Prostate gland (tissue), 2 donors: ENCODE measurements at places on chromosomes 16 and 17.

- DNase-seq: no peak
- no peak overlapping the region for H3K4me3 ChIP-seq
- no peaks in the 10 kb centered on the region for H3K27me3 ChIP-seq
- no peaks in the 10 kb centered on the region for H3K4me1 ChIP-seq
- H3K36me3 ChIP-seq: no peaks in the 10 kb centered on the region
Measured at GRCh38 chr16:11662582-11662981, 5.7 kb upstream of the SNN start.

GRCh38 chr16:22813223-22813947, 577 bp upstream of the HS3ST2 start:
- H3K4me1 ChIP-seq: peaks cover 7% of the 10 kb centered on the region
- no peaks in the 10 kb centered on the region for H3K36me3 ChIP-seq
- no peaks in the 10 kb centered on the region for H3K27me3 ChIP-seq
- DNase-seq: peak; percentile 29

DNA sequence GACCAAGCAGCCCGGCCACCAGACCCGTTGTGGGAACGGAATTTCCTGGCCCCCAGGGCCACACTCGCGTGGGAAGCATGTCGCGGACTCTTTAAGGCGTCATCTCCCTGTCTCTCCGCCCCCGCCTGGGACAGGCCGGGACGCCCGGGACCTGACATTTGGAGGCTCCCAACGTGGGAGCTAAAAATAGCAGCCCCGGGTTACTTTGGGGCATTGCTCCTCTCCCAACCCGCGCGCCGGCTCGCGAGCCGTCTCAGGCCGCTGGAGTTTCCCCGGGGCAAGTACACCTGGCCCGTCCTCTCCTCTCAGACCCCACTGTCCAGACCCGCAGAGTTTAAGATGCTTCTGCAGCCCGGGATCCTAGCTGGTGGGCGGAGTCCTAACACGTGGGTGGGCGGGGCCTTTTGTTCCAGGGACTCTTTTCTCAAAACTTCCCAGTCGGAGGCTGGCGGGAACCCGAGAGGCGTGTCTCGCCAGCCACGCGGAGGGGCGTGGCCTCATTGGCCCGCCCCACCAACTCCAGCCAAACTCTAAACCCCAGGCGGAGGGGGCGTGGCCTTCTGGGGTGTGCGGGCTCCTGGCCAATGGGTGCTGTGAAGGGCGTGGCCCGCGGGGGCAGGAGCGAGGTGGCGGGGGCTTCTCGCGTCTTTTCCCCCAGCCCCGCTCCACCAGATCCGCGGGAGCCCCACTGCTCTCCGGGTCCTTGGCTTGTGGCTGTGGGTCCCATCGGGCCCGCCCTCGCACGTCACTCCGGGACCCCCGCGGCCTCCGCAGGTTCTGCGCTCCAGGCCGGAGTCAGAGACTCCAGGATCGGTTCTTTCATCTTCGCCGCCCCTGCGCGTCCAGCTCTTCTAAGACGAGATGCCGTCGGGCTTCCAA, at the start of gene SLC2A4:
SLC2A4 (plus strand) TSS at position 645 of the 879 bp plus-strand sequence; CDS start at position 862, 217 bp downstream.
- peak; percentile 96 for DNase-seq
- no peaks in the 10 kb centered on the region for H3K36me3 ChIP-seq
- peak within 1 kb of the TSS; percentile 34 for H3K4me3 ChIP-seq
- peaks cover 9% of the 10 kb centered on the region for H3K4me1 ChIP-seq
- no peaks in the 10 kb centered on the region for H3K27me3 ChIP-seq
- H3K27ac ChIP-seq: peak within 1 kb of the TSS; percentile 77

GRCh38 chr16:89410794-89411309, 79.5 kb downstream of the ANKRD11 start:
- peak; percentile 91 for DNase-seq
- no peaks in the 10 kb centered on the region for H3K36me3 ChIP-seq
- H3K4me1 ChIP-seq: peaks cover 30% of the 10 kb centered on the region
- H3K4me3 ChIP-seq: no peak overlapping the region

DNA sequence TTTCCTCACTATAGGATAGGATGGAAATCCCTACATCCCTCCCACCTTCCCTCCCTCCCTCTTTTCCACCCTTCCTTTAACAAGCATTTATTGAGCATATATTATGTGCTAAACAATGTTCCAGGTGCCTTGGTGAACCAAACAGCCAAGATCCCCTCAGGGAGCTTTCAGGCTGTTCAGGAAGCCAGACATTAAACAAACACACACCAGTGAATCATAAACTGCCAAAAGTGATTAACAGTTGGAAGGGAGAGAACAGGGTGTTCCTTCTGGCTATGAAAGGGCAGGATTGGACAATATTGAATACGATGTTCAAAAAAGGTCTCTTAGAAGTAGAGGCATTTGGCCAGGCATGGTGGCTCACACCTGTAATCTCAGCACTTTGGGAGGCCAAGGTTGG, 22.8 kb upstream of the CNEP1R1 start:
- no peaks in the 10 kb centered on the region for H3K4me1 ChIP-seq
- no peak overlapping the region for H3K27ac ChIP-seq
- H3K4me3 ChIP-seq: no peak overlapping the region

DNA sequence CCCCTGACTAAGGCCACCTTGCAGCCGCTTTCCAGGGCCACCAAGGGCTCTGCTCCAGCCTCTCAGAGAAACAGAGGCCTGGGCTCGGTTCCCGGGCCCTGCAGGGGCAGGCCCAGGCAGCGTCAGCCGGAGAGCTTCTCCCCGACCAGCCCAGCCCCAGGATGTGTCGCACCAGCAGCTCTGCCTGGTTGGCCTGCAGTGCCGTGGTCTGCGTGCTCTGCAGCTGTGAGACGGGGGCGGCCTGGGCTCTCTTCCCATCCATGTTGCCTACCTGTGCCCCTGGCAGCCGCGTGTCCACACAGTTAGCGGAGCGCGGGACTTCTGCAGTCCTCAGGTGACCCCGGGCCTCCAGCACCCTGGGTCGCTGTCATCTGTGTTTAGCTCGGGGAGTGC, 4.8 kb downstream of the IGFALS start:
- no peak overlapping the region for H3K27ac ChIP-seq
- DNase-seq: peak; percentile 22
- no peak overlapping the region for H3K4me3 ChIP-seq
- peaks cover 6% of the 10 kb centered on the region for H3K4me1 ChIP-seq
- no peaks in the 10 kb centered on the region for H3K36me3 ChIP-seq

GRCh38 chr17:73489333-73489732, 154.9 kb downstream of the SDK2 start:
- no peaks in the 10 kb centered on the region for H3K36me3 ChIP-seq
- H3K27me3 ChIP-seq: no peaks in the 10 kb centered on the region
- H3K27ac ChIP-seq: no peak overlapping the region
- no peak for DNase-seq
- no peaks in the 10 kb centered on the region for H3K4me1 ChIP-seq

DNA sequence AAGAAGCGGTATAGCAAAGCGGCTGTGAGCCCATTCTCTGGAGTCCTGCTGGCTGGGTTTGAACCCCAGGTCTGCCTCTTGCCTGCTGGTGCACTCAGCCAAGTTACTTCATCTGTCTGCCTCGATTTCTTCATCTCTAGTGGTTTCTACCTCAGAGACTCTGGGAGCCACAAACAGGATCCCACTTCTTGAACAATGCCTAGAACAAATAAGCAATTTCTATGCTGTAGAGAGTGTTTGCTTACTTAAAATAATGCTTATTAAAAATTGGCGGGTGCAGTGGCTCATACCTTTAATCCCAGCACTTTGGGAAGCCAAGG, 75.5 kb downstream of the CMIP start:
- H3K27me3 ChIP-seq: no peaks in the 10 kb centered on the region
- DNase-seq: no peak
- no peaks in the 10 kb centered on the region for H3K36me3 ChIP-seq

DNA sequence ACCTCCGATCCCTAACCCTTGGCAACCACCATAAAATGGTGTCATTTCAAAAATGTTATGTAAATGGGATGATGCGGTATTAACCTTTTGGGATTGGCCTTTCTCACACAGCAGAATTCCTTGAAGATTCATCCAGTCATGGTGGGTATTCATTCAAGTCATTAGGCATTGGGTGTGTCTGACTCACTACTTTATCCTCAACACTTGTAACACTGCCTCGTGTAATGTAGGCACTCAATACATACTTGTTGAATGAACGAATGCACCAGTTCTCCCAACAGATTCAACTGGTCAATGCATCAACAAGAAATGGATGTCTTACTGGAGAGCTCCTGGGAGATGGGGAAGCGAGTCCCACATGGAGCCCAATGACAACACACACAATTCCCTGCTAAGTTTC, 21.8 kb upstream of the GAN start:
- H3K4me3 ChIP-seq: no peak overlapping the region
- H3K27ac ChIP-seq: no peak overlapping the region
- H3K36me3 ChIP-seq: no peaks in the 10 kb centered on the region
- H3K27me3 ChIP-seq: no peaks in the 10 kb centered on the region
- H3K4me1 ChIP-seq: no peaks in the 10 kb centered on the region

- no peaks in the 10 kb centered on the region for H3K4me1 ChIP-seq
- H3K36me3 ChIP-seq: no peaks in the 10 kb centered on the region
- no peak overlapping the region for H3K27ac ChIP-seq
- DNase-seq: no peak
Measured at GRCh38 chr16:66598111-66598510, 6.4 kb upstream of the CMTM3 start.

- no peak overlapping the region for H3K4me3 ChIP-seq
- H3K4me1 ChIP-seq: no peaks in the 10 kb centered on the region
- H3K27ac ChIP-seq: no peak overlapping the region
- no peaks in the 10 kb centered on the region for H3K27me3 ChIP-seq
- no peak for DNase-seq
Measured at GRCh38 chr16:72500545-72500944, 328.6 kb upstream of the PMFBP1 start.

- no peaks in the 10 kb centered on the region for H3K27me3 ChIP-seq
- no peak for DNase-seq
- peak overlapping the region; percentile 100 for H3K27ac ChIP-seq
- H3K36me3 ChIP-seq: peaks cover 8% of the 10 kb centered on the region
- peaks cover 20% of the 10 kb centered on the region for H3K4me1 ChIP-seq
- peak overlapping the region; percentile 95 for H3K4me3 ChIP-seq
Measured at GRCh38 chr17:8155996-8156245, 3.7 kb upstream of the PER1 start.

- H3K4me1 ChIP-seq: no peaks in the 10 kb centered on the region
- DNase-seq: no peak
- H3K27me3 ChIP-seq: no peaks in the 10 kb centered on the region
Measured at GRCh38 chr17:31093866-31094599, 744 bp upstream of the NF1 start.

GRCh38 chr17:38872671-38873385, 3.0 kb downstream of the LASP1 start:
- H3K4me1 ChIP-seq: peaks cover 15% of the 10 kb centered on the region
- no peaks in the 10 kb centered on the region for H3K36me3 ChIP-seq
- DNase-seq: no peak
- H3K27me3 ChIP-seq: no peaks in the 10 kb centered on the region
- no peak overlapping the region for H3K27ac ChIP-seq

DNA sequence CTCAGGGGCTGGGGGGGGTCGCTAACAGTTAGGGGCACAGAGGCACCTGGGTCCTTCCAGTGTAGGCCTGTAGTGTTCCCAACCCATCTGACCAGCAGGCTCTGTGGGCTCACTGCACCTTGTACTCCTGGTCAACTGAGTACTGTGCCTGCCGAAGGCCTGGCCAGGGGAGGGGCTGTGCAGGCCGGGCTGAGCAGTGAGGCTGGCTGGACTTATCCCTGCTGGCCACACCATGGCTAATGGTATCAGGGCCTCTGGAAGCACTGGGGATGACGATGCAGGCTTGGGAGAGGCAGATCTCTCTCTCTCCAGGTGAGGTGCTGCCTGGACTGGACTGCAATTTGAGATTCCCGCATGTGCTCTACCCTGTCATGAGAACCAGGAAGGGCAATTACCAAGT, 58.9 kb upstream of the SDK2 start:
- no peak overlapping the region for H3K4me3 ChIP-seq
- no peak for DNase-seq
- H3K27me3 ChIP-seq: no peaks in the 10 kb centered on the region
- H3K4me1 ChIP-seq: no peaks in the 10 kb centered on the region

DNA sequence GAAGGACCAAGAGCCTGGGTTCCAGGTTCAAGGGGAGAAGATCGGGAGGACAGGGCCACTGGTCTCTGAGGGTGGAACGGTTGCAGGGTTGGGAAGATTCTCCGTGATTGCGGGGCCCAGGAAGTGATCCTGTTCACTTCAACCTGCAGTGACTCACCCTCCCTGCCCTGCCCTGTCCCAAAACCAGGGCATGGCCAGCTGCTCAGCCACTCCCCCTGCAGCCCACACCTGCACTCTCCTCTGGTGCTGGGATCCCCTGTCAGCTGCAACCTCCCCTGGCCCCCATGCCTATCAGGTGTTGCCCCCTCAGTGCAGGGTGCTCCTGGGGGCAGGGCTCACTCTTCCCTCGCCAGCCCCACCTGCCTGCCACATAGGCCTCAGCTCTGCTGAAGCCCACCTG, 1.1 kb downstream of the RUNDC3A start:
- H3K27me3 ChIP-seq: no peaks in the 10 kb centered on the region
- no peak overlapping the region for H3K27ac ChIP-seq

- no peak overlapping the region for H3K4me3 ChIP-seq
- no peaks in the 10 kb centered on the region for H3K36me3 ChIP-seq
- no peak overlapping the region for H3K27ac ChIP-seq
- no peaks in the 10 kb centered on the region for H3K27me3 ChIP-seq
- H3K4me1 ChIP-seq: no peaks in the 10 kb centered on the region
Measured at GRCh38 chr16:4358831-4359561, 7.9 kb upstream of the PAM16 start.

GRCh38 chr17:29273924-29274323, 20.0 kb downstream of the NUFIP2 start:
- no peak overlapping the region for H3K27ac ChIP-seq
- H3K4me3 ChIP-seq: no peak overlapping the region
- no peaks in the 10 kb centered on the region for H3K4me1 ChIP-seq
- no peak for DNase-seq
- H3K27me3 ChIP-seq: no peaks in the 10 kb centered on the region

DNA sequence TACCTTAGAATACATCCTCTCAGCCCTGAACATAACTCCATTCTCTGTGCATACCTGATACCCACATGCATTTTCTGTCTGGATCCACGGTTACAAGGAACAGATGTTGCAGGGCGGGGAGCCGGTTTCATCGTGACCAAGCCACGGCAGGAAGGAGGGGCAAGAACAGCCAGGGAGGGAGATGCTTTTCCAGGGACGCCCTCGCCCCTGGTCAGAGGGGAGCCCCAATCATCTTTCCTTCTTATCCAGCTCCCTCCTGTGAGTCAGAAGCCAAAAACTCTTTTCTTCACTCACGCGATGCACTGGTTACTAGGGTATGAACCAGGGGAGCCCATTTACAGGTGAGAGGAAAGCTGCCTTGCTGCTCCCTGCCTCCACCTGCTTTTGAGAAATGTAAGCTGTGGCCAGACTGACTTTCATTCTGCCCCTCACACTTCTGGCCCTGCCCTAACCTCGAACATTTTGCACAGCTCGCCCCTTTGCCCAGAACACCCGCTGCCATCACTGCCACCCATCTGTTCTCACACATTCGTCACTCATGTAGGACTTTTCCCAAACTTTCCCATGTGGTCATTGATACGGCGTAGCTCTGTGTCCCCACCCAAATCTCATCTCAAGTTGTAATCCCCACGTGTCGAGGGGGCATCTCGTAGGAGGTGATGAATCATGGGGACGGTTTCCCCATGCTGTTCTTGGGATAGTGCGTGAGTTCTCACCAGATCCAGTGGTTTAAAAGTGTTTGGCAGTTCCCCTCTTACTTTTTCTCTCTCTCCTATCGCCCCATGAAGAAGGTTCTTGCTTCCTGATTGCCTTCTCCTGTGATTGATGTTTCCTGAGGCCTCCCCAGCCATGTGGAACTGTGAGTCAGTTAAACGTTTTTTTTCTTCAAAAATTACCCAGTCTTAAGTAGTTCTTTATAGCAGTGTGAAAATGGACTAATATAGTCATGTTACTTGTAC, 20.5 kb downstream of the FOXL1 start:
- DNase-seq: no peak
- no peaks in the 10 kb centered on the region for H3K36me3 ChIP-seq
- H3K27ac ChIP-seq: no peak overlapping the region

GRCh38 chr17:39261286-39261685, 35.5 kb upstream of the STAC2 start:
- H3K4me1 ChIP-seq: no peaks in the 10 kb centered on the region
- H3K27me3 ChIP-seq: no peaks in the 10 kb centered on the region
- no peak for DNase-seq
- H3K27ac ChIP-seq: no peak overlapping the region
